ENCODE measurements at places on chromosomes 11 and 22.

- DNase-seq, result peak; percentile 81
Observed at GRCh38 chr11:115362997-115363396, 141.2 kb downstream of the CADM1 start.

- DNase-seq, result no peak
Observed at GRCh38 chr11:44366741-44367140, 56.8 kb upstream of the ALX4 start.

GRCh38 chr11:61071208-61071681, 31.0 kb upstream of the CD5 start:
- DNase-seq, result no peak

GRCh38 chr11:78228467-78228866, 39.7 kb downstream of the USP35 start:
- DNase-seq, result peak; percentile 35

DNA sequence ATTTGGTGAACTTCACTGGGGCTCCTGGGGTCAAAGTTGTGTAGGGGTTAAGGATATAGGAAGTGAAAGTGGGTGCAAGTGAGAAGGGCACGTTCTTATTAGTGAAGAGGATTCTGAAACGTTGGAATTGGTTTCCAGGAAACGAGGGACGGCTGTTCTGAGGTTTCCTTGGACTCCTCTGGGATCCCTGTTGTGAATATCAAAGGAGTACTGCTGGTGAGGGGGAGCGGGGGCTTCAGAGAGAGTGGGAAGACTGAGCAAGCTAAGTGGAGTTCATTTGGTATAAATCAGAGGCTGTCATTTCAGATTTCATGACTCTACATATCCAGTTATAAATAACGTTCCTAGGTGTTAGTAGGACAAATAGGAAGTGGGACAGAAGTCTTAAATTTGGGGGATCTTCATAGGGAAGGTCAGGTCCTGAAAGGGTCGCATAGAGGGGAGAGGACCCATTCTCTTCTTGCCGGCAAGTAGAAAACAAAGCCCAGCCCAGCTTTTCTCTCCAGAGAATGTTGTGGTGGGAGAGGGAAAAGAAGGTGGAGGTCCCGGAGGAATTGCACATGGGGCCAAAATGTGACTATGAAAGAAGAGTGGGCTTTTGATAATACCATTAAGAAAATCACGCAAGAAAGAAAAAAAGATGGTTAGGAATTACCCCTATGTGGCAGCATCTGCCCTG, 1.1 kb upstream of the NELL1 start:
- DNase-seq, result no peak

GRCh38 chr22:47012589-47013370, 250.3 kb downstream of the TBC1D22A start:
- no peak for DNase-seq

DNA sequence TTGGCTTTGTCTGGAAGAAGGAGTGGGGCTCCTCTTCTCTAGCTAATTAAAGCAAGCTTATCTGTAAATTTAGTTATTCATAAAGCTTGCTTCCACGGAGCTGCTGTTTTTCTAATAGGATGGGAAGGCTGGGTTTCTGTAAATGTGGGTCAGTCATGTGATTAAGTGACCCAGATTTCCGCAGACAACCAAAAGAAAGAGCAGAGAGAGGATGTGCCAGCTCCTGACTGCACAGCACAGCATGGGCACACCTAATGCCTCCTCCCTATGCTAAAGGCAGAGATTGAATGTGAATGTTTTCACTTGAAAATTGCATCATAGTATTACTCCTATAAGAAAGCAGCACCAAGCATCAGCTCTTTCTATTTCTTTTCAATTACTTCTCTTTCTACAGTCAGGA, 160.2 kb downstream of the FAT3 start:
- DNase-seq, result peak; percentile 73

DNA sequence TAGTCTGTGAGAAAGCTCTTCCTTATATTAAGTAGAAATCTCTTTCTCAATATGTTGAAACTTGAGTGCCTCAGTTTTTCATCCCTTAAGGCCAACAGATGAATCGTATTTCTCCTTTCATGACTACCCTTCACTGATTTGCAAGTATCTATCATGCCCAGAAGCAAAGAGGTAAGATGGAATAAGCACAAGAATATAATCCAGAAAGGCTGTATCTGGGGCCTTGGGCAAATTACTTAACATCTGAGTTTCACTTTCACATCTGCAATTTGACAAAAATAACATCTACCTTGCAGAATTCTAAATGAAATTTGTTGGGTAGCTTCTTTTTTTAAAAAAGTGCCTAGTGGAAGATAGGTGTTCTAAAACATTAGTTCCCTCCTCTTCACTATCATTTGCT, 552.4 kb upstream of the ANO5 start:
- no peak for DNase-seq

- no peak for DNase-seq
Observed at GRCh38 chr22:30909306-30909705, 59.3 kb downstream of the MORC2 start.
